Stimulated activated CD4-positive, alpha-beta T cell treated with anti-CD3 and anti-CD28 coated beads, Interleukin-2, amount 100 ng/mL, for 24 hours (primary cell): ENCODE measurements at places on chromosomes 5 and 9.

- DNase-seq = no peak
Observed at GRCh38 chr5:169339869-169340268, 38.9 kb upstream of the SLIT3 start.

- no peak for DNase-seq
Observed at GRCh38 chr5:168328814-168329213, 37.4 kb downstream of the WWC1 start.

GRCh38 chr9:105362470-105362869 lies 85.4 kb upstream of the FSD1L start:
- no peak for DNase-seq

GRCh38 chr5:70440-70839 lies 21.5 kb upstream of the PLEKHG4B start:
- no peak for DNase-seq

GRCh38 chr5:168801567-168801966 lies 222.4 kb upstream of the PANK3 start:
- no peak for DNase-seq

DNA sequence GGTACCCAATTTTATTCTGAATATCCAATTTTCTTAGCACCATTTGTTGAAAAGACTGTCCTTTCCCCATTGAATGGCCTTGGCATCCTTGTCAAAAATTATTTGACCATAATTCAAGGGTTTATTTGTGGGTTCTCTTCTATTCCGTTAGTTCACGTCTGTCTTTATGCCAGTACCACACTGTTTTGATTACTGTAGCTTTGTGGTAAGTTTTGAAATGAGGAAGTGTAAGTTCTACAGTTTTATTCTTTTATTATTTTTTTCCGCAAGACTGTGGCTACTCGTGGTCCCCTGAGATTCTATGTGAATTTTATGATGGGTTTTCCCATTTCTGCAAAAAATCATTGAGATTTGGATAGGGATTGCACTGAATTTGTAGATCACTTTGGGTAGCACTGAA lies 402.6 kb downstream of the PLK2 start:
- no peak for DNase-seq

DNA sequence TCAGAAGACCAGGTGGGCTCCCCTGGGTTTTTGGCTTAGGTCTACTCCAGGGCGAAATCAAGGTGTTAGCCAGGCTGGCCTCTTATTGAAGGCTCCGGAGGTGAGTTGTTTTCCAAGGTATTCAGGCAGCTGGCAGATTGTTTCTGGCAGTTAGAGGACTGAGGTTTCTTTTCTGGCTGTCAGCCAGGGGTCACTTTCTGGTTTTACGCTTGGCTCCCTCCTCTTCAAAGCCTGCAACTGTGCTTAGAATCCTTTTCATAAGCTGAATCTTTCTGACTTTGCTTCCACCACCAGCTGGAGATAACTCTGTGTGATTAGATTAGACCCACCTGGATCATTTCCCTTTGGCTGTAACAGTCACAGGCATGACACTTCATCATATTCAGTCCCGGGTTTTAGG lies 24.6 kb downstream of the RFK start:
- no peak for DNase-seq

DNA sequence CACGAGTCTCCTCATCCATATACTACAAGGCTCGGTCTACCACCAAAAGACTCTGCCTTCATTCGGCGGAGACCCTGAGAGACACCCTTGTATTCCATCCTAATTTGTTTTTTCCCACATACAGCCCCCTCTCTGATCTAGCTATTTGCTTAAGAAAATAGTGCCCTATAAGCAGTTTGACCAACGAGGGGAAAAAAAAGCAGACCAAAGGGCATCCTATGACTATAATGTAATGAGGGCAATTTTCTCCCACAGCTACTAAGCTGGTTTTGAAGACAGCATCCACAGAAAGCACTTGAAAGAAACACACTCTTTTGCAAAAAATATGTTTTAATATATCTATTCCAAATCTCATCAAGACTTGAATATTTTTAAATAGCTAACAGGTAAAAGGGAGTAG lies 147.8 kb downstream of the MLLT3 start:
- no peak for DNase-seq

DNA sequence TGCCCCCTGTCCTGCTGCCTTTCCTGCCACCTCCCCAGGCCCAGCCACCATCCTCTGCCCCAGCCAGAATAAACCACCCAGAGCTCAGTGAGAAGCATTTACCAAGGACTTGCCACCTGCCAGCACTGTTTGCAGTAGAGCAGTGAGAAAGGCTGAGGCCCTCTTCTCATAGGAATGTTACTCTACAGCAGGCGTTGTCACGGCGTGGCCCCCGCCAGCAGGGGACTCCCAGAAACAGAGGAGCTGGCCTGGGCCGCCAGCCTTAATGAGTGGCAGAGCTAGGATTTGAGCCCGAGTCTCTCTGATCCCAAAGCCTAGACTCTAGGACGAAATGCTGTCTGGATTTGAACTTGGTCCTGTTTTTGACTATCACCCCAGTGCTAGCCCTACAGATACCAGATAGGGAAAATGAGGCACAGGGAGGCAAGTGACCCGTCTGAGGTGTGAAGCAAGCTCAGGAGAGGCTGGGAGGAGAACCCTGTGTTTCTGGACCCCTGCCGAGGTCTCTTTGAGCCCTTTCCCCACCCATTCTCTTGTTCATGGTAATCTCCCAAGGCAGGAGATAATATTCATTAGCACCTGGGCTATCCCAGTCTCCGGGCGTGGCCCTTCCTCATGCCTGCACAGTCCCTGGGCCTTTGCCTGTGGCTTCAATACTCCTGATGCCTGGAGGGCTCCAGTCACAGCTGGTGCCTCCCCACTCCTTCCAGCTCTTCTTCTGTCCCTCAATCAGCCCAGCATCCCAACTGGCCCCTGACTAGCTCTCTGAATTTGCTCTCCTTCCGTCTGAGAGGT lies 30.7 kb downstream of the HRH2 start:
- no peak for DNase-seq

- no peak for DNase-seq
Observed at GRCh38 chr5:122915717-122916461, 70.5 kb downstream of the SNX24 start.

DNA sequence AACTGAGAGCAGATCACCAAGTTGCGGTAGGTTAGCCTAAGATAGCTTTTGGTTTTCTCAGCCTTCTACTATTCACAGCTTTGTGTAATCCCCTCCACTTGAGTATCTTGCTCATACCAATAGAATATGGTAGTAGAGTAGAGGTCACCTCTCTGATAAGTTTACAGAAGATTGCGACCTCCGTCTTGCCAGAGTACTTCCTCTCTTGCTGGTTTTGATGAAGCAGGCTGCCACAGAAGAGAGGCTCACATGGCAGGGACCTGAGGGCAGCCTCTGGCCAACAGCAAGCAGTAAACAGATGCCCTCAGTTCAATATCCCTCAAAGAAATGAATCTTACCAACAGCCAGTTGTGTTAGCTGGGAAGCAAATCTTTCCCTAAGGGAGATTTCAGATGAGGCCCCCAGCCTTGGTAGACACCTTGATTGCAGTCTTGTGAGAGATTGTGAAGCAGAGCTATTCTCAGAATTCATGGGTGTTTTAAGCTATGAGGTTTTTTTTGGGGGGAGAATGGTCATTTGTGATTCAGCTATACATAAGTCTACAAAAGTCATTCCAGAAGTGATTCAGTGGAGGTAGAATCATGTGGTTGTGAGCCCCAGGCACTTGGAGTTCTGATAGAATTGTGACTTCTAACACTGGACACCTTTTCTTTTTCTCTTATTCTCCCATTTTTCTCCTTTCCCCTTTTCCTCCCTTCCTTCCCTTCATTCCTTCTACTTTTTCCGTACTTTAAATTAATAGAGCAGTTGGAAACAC lies 22.7 kb upstream of the CDKN2B start:
- no peak for DNase-seq

GRCh38 chr5:169166078-169166477 lies 134.9 kb downstream of the SLIT3 start:
- DNase-seq = no peak

DNA sequence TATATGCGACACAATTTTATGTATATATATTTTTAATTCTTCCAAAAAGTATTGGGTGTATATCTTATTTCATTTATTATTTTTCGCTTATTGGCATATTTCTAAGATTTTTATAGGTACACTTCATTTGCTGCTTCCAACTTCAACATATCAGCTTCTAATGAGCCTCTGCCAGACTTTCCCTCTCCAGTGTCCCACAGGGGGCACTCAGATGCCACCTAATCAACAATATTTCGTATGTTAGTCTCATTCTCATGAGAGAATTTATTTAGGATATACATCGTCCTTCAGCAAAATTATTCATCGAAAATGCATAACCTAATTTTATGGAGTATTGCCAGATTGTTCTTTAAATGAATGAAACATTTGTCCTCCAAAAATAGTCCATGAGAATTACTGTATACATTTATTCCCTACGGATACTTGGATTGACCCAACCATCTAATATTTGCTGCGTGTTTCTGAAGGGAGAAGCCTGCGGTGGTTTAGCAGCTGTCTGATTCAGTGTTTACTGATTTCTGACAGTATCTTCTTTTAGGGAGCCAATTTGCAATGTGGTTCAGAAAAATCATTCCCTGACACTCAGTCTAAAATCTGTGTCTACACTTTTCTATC lies 100.6 kb upstream of the SELENOP start:
- peak; percentile 55 for DNase-seq

DNA sequence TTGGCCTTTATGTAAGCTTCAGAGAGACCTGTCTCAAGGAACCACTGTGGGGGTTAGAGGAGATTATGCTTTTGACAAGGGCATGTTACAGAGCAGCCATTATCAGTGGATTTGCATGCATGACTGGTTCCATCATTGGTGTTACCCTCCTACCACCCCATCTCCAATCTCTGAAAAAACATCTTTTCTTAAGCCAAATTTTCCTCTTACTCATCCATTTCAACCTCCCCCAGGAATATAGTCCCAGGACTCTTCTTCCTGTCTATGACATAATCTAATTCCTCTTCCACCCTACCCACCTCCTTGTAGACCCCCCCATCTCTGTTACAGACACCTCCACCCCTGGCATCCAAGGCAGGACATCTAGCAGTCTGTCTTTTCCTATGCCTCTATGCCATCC lies 33.1 kb upstream of the ADRB2 start:
- no peak for DNase-seq

- no peak for DNase-seq
Observed at GRCh38 chr9:86644675-86645034, 290.4 kb upstream of the TUT7 start.

DNA sequence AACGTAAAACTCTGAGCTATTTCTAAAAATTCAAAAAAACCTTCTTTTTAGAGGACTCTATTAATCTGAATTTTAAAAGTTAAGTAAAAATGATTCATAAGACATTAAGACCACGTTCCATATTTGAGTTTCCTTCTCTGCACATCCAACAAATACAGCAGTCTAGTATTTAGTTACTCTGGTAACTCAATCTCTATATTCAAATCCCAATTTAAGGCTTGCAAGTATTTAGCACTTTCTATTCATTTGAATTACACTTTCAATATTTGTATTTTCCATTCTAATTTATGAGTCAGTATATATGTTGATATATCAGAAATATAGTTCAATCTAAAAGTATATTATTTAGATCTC lies 17.7 kb downstream of the RFX3 start:
- no peak for DNase-seq

DNA sequence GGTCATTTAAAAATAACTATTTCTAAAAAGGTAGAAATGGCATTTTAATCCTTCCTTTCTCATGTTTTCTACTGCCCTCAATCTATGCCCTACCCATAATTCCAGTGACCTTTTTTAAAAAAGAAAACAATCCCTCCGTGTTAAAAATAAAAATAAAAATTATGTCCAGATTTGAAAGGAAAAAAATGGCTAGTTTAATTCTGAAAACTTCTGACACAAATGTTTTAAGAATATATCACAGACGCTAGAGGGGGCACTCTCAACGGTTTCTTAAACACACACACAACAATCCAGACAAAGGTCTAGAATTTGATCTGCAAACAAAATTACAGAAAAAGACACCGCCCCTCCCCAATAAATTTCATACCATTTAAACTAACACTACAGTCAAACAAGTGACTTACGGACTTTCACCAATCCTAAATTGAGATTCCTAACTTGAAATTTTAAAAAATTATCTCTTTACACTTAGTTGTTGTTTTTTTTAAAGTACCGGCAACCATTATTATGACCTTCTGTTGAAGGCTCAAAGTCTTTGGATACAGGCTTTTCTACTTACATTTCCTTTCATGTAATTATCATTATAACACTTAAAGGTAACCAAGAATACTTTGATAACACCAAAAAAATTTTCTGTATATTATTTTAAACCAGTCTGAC lies 38.2 kb downstream of the CLINT1 start:
- no peak for DNase-seq

- no peak for DNase-seq
Observed at GRCh38 chr5:143135832-143136551, 267.5 kb downstream of the NR3C1 start.

- DNase-seq = no peak
Observed at GRCh38 chr9:115353681-115354080, 235.7 kb upstream of the TNC start.

GRCh38 chr9:127344368-127345000 lies 52.5 kb upstream of the SLC2A8 start:
- DNase-seq = no peak

DNA sequence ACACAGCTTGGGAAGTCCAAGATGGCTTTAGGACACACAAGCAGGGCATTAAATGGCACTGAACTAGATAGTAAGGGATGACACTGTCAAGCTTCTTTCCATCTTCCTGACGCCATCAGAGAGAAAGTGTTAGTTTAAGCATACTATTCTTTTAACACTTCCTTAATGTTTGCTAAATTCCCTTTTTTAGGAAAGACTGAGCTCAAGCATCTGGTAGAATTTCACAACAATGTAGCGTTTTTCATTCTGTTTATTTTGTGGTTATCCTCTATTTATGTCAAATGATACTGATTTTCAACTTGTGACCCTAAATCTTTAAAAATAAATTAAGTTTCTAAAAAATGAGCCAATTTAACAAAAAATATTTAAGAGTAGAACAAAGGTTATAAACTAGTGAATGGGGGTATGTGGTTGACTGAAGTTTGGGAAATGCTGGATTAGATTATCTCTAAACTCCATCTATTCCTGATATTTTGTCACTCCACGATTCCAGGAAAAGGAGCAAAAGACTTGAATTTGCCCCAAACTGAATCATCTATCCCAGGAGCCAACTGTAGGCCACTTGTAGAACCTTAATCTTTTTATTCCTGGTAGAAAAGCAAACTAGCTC lies 147.4 kb upstream of the KLF9 start:
- no peak for DNase-seq

- no peak for DNase-seq
Observed at GRCh38 chr9:83372957-83373356, 165.2 kb downstream of the FRMD3 start.

- no peak for DNase-seq
Observed at GRCh38 chr9:86494644-86495111, 140.5 kb upstream of the TUT7 start.

DNA sequence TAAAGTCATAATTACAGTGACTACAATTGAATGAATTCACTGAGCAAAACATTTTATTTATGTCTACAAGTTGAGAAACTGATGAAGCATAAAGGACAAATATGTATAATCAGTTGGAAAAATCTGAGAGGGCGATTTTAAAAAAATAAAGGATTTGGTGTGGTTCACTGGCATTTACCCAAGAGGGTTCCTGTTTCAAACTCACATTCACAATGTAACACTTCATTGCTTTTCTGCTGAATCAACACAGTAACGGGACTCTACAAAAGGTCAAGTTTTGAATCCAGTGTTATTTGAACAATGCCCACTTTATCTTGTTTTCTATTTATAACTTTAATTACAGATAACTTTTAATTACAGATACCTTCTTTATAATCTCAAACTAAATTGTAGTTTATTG lies 138.6 kb downstream of the NUDT12 start:
- no peak for DNase-seq

- no peak for DNase-seq
Observed at GRCh38 chr9:93595461-93595860, 19.1 kb downstream of the PHF2 start.
